Activated CD4-positive, alpha-beta T cell treated with anti-CD3 and anti-CD28 coated beads, Interleukin-2, amount 50 U/mL, for 24 hours (primary cell): ENCODE measurements at places on chromosomes 11 and 22.

DNA sequence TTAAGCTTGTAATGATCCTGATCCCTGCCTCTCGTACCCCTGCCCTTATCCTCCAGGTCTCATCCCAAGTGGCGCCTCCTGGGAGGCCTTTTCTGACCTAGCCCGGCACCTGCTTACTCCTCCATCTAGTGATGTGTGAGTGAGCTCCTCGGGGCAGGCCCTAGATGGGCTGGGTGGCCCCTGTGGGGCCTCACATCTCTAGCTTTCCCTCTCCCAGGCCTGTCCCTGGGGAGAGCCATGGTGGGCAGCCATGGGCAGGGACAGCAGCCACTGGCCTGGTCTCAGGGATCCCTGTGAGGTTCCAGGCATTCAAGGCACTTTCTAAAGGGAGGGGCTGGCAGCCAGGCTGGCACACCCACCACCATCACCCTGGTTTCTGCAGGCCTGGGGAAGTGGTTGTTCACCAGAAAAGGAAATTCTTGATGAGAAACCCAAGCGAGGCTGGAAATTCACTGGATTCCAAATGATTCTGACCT is 27.9 kb downstream of the GNAZ start:
- DNase-seq, result no peak

DNA sequence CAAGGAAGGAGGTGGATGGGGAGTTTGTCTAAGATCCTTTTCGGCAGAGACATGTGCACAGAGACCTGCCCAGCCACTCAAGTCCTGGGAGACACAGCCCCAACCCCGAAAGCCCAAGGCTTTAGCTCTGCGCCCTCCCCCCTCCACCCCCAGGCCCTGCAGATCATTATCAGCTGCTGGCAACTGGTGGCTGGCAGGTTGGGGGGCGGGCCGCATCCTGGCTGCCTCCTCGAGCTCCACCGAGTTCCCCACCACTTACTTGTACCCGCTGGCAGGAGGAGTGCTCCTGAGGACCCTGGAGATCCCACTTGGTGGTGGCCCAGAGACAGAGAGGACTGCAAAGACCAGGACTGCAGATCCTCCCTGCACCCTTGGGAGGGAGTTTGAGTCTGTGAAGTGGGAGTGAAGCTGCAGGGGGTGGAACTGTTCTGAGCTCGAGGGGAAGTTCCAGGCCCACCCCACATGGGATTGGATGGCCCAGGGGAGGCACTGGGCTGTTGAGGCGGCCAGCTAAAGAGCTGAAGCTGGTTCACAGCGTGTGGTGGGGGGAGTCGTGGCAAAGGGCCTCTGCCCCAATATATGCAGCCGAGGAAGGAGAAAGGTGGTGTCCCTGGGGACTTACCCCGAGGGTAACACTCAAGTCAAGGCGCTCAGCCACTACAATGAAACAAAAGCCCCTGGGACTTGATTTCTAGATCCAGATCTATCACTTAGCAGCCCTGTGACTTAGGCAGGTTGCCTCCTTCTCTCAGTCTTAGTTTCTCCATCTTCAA is 19.9 kb upstream of the CCDC86 start:
- no peak for DNase-seq

DNA sequence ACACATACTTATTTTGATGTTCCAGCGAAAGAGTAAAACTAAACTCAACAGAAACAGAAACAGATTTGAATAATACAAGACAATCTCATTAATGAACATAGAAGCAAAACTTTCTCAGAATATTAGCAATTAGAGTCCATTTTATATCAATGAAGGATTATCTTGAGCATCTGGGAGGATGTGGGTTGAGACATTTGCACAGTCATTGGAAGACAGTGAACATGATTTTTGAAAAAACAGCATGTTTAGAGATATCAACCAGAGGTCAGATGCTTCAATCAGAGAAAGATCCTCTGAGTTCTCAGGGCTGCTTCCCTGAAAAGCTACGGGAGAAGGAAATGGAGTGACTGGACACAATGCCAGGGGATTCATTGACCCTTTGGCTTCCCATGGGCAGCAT is 35.9 kb upstream of the VPREB1 start:
- no peak for DNase-seq

GRCh38 chr22:47357086-47357485 is 594.6 kb downstream of the TBC1D22A start:
- DNase-seq, result no peak

DNA sequence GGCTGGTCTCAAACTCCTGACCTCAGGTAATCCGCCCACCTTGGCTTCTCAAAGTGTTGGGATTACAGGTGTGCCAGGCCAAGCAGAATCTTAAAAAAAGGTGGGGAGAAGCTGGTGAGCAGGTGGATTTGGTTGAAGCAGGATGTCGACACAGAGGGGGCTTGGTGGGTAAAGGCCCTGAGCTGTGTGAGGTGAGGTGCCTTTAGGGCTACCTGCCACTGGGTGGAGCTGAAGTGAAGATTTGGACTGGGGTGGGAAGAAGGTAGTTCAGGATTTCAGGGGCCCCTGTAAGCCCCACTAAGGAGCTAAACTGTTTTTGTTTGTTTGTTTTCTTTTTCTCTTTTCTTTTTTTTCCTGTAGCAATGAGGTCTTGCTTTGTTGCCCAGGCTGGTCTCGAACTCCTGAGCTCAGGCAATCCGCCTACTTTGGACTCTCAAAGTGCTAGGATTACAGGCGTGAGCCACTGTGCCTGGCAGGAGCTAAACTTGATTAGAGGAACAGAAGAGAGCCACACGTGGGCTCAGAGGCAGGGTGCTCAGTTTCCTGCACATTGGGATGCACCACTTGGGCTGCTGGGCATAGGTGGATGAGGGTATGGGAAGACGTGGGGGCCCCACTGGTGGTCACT is 6.0 kb downstream of the P2RX6 start:
- DNase-seq, result no peak

GRCh38 chr11:61912530-61912898 is 4.9 kb downstream of the RAB3IL1 start:
- DNase-seq, result no peak

DNA sequence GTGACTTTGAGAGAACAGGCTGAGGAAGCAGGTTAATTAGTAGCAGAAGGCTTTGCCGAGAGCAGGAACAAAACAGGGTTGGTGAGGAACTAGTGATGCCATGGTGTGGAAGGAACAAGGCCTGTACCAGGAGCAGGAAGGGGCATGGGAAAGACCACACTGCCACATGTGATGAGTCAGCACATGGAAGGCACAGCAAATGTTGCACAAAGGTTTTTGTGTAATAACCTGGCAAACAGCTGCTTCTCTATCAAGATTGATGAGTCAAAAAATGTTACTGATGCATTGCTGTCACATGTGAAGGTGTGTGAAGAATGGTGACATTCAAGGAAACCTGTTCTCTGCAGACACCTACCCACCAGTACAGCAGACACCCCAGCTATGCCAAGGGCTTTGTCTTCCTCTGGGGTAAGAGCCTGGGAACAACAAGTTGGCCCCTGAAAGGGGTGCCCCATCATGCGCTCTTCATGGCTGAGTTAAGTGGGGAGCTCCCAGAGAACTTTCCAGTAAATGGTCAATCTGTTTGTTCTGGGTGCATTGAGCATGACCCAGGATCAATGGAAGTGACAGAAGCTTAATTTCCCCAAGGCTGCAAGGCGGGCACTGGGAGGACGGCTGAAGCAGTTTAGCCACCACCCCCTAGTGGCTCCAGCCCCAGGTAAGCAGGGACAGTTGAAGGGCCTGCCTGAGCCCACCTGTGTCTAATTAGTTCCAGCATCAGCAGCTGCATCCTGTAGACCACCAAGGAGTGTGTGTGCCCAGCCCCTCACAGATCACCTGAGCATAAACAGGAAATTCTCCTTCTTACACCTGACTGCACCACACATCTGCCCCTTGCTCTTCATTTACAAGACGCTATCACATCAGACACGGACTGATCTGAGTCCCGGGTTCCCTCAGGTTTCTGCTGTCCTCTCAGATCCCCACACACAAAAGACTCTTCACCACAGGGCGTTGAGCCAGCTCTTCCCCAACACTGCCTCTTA is 47.6 kb downstream of the GGTLC2 start:
- DNase-seq, result no peak

DNA sequence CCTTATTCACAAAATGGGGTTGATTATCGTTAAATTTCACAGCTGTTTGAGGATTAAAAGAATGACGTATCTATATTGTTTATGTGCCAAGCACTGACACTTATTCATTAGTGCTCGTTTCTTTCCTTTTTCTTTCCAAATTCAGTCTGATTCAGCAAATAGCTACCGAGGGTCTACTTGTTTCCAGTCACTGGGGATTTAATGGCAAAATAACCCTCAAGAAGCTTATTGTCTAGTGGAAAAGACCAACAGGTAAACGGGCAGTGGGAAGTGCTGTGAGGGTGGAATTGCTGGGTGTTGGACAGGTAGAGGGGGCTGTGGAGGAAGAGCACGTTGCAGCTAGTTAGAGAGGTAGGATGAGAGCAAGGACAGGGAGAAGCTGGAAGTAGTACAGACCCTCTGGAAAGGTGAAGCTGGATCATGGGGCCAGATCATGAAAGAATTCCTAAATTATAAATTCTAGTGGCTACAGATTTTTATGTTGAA is 48.3 kb upstream of the BIRC3 start:
- no peak for DNase-seq

DNA sequence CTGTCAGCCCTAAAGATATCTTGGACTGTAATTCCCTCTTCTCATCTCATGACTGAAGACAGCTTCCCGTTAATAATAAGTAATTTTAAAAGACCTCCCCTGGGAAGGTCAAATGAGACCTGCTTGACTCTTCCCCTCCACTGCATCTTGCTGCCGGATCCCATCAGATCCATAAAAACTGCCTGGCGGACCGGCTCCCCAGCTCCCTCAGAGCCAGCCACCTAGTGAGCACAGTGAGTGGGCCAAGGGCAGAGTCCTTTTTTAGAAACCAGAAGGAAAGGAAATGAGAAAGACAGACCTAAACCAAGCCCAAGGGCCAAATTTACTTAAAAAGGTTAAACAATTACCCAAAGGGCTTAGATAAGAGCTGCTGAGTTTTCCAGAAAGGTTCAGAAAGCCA is 595.3 kb downstream of the OPCML start:
- DNase-seq, result no peak

DNA sequence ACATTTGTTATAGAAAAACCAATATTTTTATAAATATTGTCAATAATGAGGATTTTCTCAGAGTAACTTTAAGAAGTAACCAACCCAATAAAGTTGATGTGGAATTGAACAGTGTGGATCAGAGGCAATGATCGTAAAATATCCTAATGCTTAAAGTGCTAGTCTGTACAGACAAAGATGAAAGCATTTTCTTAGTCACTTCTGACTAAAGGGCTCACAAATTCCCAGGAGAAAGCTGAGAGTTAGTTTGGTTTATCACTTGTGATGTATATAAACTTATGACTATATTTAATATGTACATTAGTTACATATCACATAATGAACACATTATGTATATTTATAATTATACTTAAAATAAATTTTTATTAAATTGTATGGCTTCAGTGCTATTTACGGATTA is 25.4 kb upstream of the DDI1 start:
- no peak for DNase-seq

- no peak for DNase-seq
Measured at GRCh38 chr11:99432677-99433076, 411.9 kb downstream of the CNTN5 start.

GRCh38 chr11:125365196-125365931 is 130.7 kb downstream of the FEZ1 start:
- DNase-seq, result no peak

DNA sequence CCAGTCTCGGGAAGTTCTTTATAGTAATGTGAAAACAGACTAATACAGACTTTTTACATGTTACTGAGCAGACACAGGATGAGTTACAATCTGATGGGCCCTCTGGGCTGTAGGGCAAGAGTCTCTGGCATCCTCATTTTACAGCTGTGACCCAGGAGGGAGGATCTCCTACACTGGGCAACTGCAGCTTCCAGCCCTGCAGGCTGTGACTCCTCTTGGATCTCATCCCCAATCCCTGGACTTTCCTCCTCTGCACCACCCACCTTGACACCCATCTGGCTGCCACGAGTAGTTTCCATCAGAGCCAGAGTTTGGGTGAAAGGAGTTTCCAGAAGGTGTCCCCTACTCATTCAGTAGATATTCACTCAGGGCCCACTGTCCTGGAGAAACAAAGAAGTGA is 48.9 kb upstream of the MYEOV start:
- DNase-seq, result no peak

GRCh38 chr11:1640076-1640946 is 10.7 kb downstream of the KRTAP5-5 start:
- DNase-seq, result no peak

- no peak for DNase-seq
Measured at GRCh38 chr22:30324014-30324730, 2.6 kb downstream of the TBC1D10A start.

GRCh38 chr11:11984563-11984962 is 23.9 kb downstream of the DKK3 start:
- no peak for DNase-seq

GRCh38 chr11:113373981-113374560 is 13.5 kb upstream of the ANKK1 start:
- no peak for DNase-seq

GRCh38 chr22:44337678-44338004 is 24.9 kb upstream of the SHISAL1 start:
- DNase-seq, result no peak

DNA sequence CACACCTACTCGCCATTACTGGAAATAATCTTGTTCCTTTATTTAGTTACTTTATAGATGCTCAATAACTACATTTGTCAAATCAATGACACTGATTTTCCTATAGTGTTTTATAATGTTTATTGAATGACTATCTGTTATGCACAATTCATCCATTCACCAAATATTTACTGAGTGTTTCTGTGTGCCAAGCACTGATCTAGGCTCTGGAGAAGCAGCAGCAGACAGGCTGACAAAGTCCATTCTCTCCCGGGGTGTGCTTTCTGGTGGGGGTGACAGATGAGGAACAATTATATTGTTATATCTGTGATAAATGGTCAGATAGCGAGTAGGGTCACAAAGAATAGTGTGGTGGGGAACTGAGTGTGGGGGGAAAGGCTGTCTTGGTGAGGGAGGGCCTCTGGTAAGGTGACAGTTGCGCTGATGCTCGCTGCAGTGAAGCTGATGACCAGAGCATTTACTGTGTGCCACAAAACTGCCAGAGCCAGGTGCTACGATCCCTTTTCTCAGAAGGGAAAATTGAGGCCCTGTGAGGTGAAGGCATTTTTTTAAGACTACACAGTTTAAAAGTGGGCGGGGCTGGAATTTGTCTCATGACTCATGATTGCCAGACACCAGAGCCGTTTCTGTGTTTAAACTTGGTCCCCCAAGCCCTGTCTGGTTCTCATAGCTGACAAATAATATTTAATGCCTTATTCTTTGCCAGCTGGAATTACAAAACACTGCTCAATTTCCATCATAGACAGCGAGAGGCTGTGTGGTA is 10.2 kb downstream of the PACS1 start:
- peak; percentile 65 for DNase-seq

DNA sequence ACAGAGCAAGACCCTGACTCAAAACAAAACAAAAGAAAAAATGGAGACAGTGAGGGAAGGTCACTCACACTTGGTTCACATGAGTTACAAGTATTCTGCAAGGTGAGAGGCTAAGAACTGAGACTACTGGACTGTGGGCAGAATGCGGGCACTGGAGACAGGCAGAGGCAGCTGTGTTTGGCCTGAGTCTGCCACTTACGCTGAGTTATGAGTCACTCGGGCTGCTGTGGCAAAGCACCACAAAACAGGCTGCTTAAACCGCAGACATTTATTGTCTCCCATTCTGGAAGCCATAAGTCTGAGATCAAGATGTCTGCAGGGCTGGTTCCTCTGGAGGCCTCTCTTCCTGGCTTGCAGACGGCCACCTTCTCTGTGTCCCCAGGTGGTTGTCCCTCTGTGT is 122.8 kb downstream of the SHANK2 start:
- no peak for DNase-seq
